ENCODE measurements at places on chromosomes 4 and X.

DNA sequence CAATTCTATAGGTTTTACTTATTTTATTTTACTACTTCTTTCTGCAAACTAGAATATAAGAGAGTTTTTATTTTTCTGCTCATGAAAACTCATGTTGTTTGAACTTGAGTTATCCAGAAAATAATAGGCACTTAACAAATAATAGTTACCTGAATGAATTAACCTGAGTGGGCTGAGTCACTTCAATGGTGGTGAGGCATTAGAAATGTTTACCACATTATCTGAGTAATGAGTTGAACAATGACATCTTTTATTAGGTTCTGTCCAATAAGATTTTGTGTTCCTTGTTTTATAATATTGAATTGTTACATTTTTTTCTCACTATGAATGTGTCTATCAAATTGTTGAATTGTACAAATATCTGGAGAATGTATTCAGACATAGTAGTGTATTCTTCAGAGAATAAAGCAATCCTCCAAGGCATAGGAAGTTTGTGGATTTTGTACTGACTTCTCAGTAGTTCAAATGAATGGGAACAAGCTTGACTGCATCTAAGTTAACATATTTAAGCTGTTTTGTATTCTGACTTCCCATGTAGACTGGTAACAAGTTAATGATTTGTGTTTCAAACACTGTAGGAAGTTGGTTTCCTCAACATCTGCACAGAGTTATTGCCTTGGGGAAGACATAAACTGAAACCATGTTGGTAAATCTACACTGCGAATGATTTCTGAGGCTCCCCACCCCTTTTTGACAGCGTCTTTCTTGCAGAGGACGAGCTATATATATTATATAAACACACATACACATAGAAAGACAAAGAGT is 1808.9 kb upstream of the TENM3 start:
- DNase-seq: no peak

- no peak for DNase-seq
These were observed 15.3 kb downstream of the PGRMC1 start for GRCh38 chrX:119251386-119251785.

DNA sequence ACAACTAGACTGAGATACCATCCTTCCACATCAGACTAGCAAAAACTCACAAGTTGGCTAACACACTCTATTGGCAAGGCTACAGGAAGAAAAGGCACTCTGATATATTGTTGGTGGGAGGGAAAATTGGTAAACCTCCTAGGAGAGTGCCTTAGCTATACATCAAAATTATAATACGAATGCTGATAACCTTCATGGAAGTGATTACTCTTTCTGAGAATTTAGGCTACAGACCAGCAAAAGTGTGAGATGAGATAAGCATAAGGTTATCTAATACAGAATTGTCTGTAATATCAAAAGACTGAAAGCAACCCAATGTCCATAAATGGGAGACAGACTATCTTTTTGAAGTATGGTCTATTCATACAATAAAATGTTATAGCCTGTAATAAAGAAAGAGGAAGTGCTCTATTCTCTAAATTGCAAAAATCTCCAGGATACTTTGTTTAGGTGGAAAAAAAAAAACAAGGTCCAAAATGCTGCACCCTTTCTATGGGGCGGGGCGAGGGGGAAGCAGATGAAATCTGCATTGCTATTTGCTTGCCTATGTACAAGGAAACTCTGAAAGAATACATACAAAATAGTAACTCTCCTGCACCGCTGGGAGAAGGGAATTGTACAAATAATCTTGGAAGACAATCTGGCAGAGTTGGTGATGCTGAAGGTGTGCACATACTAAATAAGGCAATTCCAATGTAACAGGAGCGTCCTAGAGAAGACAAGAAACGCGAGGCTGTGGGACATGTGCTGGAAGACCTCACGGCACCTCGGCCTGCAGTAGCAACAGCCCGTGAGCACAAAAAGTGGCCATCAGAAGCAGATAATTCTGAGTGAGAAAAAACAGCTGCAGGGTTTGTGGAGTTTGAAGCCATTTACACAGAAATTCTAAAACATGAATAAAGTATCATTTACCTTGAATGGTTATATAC is 109.7 kb downstream of the AFAP1 start:
- no peak for DNase-seq

DNA sequence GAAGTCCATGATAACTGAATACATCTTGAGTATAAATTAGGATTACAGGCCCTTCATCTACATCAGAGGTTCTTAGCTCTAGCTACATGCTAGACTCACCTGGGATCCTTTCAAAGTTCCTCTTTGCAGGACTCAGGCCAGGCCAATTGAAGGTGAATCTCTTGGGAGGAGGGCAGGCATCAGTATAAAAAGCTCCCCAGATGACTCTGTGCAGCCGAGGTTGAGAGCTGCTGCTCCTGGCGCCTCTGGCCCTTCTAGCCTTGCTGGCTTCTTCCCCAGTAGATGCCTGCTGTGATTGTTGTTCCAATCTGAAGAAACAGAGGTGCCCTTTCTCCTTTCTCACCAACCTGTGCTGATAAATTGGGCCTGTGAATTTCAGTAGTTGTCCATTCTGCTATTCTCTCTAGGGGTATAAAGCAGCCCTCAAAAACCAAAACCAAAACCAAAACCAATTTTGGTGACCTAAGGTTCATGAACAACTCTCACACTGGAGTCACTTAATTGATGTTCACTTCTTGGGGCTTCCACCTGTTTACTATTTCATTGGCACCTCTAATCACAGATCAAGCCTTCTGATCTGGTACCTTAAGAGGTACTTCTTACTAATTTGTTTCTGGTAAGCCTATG is 78.7 kb downstream of the SUPT20HL2 start:
- DNase-seq: no peak

- DNase-seq: no peak
These were observed 110.3 kb upstream of the MAP3K15 start for GRCh38 chrX:19625612-19626011.

DNA sequence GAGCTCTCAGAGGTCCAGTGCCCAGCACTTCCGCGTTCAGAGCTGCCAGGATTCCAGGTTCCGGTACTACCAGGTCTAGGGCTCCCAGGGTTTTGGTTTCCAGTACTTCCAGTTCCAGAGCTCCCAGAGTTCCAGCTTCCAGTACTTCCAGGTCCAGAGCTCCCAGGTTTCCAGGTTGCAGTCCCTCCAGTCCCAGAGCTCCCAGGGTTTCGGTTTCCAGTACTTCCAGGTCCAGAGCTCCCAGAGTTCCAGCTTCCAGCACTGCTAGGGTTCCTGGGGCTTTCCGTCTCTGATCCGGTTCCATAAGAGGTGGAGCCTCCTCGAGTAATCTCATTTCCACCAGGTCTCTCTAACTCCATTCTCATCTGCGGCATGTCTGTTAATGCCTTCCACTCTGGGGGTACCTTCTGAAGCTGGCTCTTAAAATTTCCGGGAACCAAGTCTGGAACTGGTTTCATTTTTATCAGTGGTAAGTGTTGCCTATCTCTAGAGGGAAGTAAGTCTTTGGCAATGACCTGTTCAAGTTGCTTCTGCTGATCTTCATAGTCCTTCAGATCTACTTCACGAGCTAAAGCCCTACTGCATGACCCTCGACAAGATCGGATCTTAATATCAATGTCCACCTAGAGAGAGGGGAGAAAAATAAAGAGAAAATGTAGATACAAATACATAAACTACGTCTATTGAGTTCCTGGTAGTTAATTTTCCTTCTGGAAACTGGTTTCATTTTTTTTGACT is 4.1 kb downstream of the FGA start:
- DNase-seq: no peak

DNA sequence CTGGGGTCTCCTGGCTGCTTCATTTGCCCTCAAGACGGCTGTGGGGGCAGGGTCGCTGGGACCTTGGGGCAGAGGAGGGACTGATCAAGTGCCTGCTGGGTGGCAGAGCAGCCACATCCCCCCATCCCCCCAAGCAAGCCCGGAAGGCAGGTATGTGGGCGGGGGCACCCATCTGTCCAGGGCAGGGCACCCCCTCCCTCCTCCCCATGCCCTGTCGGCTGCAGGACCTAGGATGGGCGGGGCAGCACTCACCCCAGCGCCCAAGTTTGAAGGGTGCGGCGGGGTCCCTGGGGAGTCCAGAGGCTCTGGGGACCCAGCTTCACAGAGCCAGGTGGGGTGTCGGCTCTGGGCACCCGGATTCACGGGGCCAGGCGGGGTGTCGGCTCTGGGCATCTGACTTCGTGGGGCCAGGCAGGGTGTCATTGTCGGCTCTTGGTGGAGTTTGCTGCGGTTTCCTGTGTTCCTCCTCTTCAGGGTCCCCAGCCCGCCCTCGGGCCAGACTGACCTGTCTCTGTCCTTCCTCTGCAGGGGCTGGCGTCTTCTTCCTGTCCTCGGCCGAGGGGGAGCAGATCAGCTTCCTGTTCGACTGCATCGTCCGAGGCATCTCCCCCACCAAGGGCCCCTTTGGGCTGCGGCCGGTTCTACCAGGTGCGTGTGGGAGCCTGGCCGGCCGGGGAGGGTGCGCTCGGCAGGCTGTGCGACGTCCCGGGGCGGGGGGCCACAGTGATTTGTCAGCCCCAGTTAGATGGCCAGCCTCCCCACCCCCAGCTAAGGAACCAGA is 22.1 kb downstream of the DOK7 start:
- DNase-seq: no peak

GRCh38 chr4:1245481-1246051 is 3.4 kb downstream of the CTBP1 start:
- no peak for DNase-seq

DNA sequence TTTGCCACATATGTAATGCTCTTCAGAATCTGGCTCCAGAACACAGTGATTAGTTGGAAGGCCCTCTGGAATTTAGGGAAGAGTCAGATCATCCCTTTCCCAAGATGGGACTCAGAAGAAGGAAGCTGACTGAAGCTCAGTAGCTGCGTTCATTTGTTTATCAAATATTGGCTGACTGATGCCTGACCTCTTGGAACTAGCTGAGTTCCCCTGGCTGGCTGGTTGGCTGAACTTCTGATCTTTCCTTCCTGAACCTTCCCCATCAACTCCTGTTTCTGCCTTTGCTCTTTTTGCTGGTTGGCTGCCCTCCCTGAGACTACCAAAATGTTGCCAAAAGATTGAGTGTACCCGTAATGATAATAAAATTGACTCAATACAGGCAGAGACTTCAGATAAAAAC is 866.5 kb upstream of the INTU start:
- no peak for DNase-seq

DNA sequence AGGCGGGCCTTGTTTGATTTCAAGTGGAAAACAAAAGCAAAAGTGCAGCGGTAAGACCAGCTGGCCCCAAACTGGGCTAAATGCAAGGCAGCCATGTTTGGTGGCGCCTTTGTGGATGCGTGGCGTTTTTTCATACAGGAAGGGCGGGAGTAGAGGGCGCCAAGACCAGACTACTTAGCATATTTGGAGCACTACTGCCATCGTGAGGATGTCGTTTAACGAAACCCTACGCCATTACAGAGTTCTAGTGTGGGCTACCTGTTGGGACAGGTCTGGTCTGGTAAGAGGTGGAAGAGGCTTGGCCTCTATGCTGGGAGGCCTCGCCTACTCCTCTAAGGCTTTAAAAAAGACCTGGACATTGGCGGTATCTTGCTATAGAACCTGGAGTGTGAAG is 230.7 kb upstream of the STK26 start:
- DNase-seq: no peak

DNA sequence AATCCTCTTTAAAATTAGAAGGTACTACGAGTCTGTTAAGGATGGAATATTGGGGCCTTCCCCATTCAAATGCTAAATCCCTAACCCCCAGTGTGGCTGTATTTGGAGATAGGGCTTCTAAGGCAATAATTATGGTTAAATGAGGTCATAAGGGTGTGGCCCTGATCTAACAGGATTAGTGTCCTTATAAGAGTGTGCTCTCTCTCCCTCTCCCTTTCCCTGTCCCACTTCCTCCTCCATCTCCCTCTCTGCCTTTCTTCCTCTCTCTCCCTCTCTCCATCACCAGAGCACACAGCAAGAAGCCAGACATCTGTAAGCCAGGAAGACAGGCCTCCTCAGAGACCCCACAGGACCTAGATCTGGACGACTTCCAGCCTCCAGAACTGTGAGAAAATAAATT is 116.9 kb downstream of the COL25A1 start:
- no peak for DNase-seq

GRCh38 chr4:89242864-89243732 is 64.5 kb downstream of the GPRIN3 start:
- DNase-seq: no peak

GRCh38 chrX:13996650-13997049 is 33.0 kb downstream of the GEMIN8 start:
- no peak for DNase-seq

- DNase-seq: no peak
These were observed 416.3 kb downstream of the PCDH10 start for GRCh38 chr4:133565379-133565778.

DNA sequence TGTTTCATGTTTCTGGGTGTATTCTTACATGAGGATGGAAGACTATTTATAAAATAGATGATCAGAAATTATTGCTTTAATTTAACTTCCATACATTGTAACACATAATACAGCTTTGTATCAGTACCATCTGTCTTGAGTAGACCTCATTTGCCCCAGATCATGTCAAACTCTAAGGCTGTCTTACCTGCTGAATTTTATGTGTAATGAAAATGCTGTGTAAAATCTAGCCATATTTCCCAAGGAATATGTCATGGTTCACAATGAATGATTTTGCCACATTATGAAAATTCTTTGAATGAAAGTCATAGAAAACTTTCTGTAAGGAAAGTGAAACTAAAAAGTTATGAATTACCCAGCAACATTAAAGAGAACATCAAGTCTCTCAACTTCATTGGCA is 7.4 kb downstream of the BDH2 start:
- DNase-seq: no peak

- DNase-seq: no peak
These were observed 28.2 kb downstream of the IL13RA1 start for GRCh38 chrX:118755633-118756032.

DNA sequence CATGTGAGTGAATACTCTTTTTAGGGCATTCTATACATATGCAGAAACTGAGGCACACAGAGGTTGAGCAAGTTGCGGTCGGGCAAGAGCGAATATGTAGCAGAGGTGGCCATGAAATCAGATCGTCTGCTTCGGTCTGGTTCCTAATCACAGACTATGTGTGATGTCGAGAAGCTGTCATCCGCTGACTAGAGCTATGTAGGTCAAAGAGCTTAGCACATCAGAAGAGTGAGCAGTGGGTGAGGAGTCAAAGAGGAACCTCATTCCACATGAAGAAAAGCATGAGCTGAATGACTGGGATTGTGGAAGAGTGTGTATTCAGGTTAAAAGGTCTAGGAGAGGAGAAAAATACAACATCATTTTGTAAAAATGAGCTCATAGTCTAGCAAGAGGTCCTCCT is 19.0 kb downstream of the GAB3 start:
- DNase-seq: no peak

- DNase-seq: no peak
These were observed 366.7 kb upstream of the FAT1 start for GRCh38 chr4:187090401-187090800.

DNA sequence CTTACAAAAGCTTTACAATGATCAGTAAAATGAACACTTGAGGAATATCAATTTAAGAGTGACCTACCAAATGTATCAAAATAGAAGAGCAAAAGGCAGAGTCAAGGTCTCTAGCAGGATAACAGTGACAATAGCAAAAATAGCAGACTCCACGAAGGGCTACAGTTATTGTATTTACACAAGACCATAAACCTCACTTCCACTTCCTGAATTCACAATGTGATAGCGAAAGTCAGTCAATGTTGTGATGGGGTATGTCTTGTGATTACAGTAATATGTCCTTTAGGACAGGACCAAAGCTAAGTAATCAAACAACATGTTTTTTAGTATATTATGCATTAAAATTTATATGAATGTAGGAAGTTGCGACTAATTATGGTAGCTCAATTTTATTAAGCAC is 139.6 kb downstream of the IQCM start:
- DNase-seq: no peak

GRCh38 chrX:105636667-105637066 is 185.7 kb upstream of the NRK start:
- DNase-seq: no peak

GRCh38 chrX:16196829-16197228 is 29.5 kb downstream of the MAGEB17 start:
- DNase-seq: no peak

Data from stimulated activated CD4-positive, alpha-beta T cell treated with anti-CD3 and anti-CD28 coated beads, Interleukin-1b, Interleukin-23, amount 100 ng/mL, for 1 hour (primary cell).